ENCODE measurements at places on chromosomes 5 and 9.

GRCh38 chr9:100670719-100671118 is 92.8 kb downstream of the CAVIN4 start:
- no peak for DNase-seq

DNA sequence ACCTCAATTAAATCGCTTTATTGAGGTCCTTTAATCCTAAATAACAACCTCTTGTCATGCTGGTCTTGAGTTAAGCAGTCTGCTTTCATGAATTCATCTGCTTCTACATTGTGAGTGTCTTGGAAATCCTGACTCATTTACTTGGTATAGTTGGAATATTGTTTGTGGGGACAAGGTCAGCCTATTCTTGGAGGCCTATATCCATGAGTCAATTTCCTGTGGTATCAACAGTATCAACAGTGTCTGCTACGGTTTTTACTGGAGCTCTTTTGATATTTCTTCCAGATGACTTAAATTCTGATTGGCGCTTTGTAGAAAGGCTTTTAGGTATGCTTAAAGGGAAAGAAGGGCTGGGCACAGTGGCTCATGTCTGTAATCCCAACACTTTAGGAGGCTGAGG is 71.2 kb upstream of the PARP8 start:
- DNase-seq, result peak; percentile 0

- no peak for DNase-seq
Observed at GRCh38 chr5:1464511-1464910, 19.3 kb upstream of the SLC6A3 start.

DNA sequence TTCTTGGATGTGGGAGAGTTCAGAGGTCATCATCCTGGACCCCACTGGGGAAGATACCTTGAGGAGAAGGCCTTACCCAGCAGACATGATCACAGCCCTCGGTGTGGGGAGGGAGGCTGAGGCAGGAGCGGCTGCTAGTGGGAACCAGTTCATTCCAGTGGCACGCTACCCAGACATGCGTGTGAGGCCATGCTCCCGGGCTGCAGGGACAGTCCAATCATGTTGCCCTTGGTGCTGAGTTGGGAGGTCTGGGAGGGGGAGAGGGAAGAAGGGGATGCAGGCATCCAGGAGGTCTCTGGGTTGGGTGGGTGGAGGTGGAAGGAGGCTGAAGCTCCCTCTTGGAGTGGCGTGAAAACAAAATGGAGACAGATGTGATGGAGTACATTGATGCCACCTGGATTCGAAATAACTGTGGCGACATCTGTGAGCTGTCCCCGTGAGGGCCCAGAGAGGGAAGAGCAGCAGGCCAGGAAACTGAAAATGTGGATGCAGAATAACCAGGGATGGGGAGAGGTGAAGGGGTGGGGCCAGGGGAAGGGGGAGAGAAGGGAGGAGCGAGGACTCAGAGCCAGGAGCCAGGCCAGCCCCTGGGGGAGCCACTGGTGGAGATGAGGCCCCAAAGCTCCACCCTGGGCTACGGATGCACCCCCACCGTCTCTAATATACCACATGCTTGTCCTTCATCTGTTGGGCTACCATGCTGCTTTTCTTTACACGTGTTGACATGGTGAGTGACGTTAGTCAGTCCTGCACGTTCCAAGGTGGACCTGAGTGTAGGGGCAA is 16.2 kb downstream of the NDUFS6 start:
- no peak for DNase-seq

- no peak for DNase-seq
Observed at GRCh38 chr5:60277941-60278340, 384.4 kb upstream of the PDE4D start.

- no peak for DNase-seq
Observed at GRCh38 chr5:31470608-31471007, 61.3 kb downstream of the DROSHA start.

GRCh38 chr9:107000218-107000617 is 137.3 kb downstream of the ZNF462 start:
- DNase-seq, result no peak

All from cardiac muscle cell (in vitro differentiated cells and primary cell).